ENCODE measurements at places on chromosomes 1 and 21. TPM values are rescaled to one million over a fixed set of nuclear protein-coding genes. Genes with fewer than 3 reads are reported as not detected.

Gene SPATA6
- total RNA-seq: 18.2 TPM

Gene ABCA4
- total RNA-seq: 1.5 TPM

Gene NBPF20
- 3.5 TPM for total RNA-seq

Gene CATSPERE
- 0.31 TPM for total RNA-seq

Gene PLA2G2A
- not detected for total RNA-seq

Gene OR13G1
- not detected for total RNA-seq

Gene PLA2G2C
- total RNA-seq: not detected

Measured in Panc1 (cell line).